ENCODE measurements at places on chromosomes 2 and 18.

DNA sequence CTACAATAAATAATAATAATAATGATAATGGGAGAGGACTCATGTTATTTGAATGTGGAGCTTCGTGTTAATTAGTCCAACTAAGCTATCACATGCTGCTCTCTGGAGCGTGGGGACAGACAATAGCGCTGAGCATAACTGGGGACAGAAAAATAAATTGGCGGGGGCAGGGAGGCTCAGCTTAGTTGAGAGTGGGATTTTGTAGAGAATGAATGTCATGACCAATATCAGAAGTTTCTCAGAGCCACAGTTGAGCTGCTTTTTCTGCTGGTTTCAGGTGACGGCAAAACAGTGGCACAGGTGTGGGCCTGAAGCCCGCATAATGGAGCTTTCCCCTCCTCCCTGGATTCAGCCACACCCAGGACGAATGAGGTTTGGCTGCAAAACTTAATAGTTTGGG is 111.1 kb upstream of the CAB39 start:
- DNase-seq, result no peak

GRCh38 chr2:10579441-10579840 is 110.3 kb downstream of the NOL10 start:
- DNase-seq, result no peak

GRCh38 chr2:157919181-157919580 is 43.1 kb upstream of the ACVR1 start:
- DNase-seq, result no peak

GRCh38 chr2:64832936-64833335 is 156.3 kb upstream of the SLC1A4 start:
- no peak for DNase-seq

GRCh38 chr2:218354850-218355443 is 1.7 kb upstream of the CATIP start:
- DNase-seq, result no peak

GRCh38 chr2:12282780-12283695 is 433.7 kb upstream of the TRIB2 start:
- DNase-seq, result no peak

DNA sequence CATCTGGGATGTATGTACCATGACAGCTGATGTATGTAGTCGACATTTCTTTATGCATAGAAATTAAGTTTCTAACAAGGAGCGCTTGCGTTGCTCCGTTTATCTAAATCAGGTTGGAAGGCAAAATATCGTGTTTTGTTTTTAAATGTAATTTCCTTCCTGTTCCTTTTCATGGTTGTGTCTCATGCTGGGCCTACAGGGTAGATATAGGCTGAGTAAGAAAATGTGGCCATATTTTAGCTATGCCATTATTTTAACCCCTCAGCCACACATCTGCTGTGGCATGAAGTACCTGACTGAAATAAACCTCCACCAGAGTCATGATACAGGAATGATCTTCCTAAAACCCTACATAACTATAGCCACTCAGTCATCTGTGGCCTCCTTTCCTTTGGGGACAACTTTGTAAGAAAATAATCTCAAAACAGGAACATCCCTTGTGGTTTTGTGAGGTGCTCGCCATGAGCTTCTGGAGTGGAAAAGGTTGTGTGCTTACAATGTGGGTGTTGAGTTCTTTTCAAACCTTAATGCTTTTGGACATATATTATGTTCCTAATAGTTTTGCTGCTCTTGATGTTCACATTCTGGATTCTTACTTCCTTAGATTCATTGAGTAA is 214.3 kb downstream of the FAM210A start:
- DNase-seq, result no peak

DNA sequence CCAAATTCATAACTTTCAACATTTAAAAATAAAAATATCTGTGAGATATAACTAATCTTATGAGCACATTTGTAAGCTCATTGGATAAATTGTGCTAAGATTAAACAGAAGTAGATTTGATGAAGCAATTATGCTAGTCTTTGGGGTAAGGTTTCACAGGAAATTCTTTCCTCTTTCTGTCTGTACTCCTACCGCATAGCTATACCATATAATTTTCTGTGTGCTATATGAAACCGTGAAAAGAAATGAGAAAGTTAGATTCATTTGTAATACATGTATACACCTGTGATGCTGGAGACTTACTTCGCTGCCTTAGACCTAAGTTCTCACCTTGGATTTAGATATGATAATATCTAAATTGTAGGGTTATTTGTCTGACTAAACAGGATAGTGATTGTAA is 184.7 kb downstream of the PPP1R1C start:
- no peak for DNase-seq

DNA sequence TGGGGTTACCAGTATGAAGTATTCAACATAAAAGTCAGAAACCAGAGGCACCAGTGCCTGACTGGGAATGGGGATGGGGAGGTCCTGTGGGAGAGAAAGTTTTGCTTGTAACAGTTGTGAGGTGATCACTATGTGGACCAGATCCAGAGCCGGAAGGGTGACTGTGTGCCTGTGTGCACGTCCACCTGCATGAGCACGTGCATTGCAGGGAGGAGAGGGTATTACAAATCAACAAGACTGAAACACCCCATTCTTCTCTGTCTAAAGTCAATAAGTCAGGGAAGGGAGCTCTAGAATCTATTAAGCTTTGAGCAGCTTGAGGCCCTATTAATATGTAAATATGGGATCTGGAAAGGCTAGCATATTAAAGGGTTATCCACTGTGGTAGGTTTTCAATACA is 241.0 kb upstream of the ACVR2A start:
- DNase-seq, result no peak

GRCh38 chr2:127080226-127080937 is 26.6 kb downstream of the BIN1 start:
- peak; percentile 40 for DNase-seq

DNA sequence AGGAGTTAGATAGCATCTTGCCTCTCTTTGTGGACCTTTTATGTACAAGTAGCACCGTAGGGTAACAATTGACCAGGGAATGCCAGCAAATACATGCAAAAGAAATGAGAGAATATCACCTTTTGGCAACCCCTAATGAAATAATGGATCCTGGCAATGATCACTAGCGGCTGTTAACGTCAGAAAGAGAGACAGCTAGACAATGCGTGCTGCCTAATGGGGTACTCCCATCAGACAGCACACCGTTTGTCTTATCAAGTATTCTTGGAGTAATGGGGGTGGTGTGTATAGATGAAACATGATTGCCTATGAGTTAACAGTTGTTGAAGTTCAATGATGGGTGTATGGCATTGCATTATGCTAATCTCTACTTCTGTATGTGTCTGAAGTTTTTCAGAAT is 1.6 kb downstream of the ELAC1 start:
- no peak for DNase-seq

- no peak for DNase-seq
Measured at GRCh38 chr2:177625744-177626650, 233.4 kb downstream of the AGPS start.

- DNase-seq, result no peak
Measured at GRCh38 chr2:103401621-103402020, 639.8 kb downstream of the TMEM182 start.

DNA sequence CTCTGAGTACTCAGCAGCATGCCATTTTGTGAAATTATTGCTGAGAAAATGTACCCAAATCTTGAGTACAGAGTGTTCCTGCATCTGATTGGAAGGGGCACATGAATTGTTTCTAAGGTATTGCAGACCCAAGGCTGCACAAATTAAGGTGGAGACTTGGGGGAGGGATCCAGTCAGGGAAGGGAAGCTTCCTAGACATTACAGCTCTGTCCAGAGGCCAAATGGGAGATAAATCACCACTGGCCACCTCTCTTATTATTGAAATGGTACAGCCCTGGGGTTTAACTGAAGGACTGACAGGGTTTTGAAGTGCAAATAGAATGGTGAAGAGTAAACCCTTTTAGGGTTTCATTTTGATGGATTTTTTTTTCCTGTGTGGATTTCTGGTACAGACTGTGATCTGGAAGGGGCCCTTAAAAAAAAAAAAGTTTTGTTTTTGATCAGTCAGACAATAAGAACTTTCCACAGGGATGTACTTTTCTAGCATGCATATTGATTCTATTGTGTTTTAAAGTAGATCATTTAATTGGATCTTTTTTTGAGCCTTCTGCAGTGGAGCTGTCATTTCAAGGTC is 119.4 kb downstream of the GREB1L start:
- no peak for DNase-seq

- no peak for DNase-seq
Measured at GRCh38 chr18:7202169-7202568, 28.7 kb upstream of the LRRC30 start.

GRCh38 chr18:65025756-65026155 is 725.1 kb upstream of the CDH7 start:
- DNase-seq, result no peak

GRCh38 chr2:217206016-217206725 is 346.3 kb upstream of the TNP1 start:
- DNase-seq, result no peak

DNA sequence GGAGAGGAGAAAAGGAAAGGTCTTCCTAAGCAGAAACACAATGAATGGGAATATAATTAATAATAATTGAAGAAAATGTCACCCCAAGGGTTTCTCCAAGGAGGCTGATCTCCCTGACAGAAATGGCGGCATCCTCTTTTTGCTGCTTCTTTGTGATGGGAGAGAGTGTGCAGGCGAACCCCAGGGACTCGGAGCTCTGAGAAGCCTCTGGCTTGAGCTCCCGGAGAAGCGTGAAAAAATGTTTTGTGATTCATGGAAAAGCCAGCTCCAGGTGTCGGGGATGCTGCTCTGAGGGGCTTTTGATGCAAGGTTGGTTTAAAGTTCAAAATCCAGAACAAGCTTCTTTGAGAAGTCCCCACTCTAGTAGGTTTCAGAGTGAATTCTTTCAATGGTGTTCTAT is 91.0 kb downstream of the VWA3B start:
- DNase-seq, result no peak

DNA sequence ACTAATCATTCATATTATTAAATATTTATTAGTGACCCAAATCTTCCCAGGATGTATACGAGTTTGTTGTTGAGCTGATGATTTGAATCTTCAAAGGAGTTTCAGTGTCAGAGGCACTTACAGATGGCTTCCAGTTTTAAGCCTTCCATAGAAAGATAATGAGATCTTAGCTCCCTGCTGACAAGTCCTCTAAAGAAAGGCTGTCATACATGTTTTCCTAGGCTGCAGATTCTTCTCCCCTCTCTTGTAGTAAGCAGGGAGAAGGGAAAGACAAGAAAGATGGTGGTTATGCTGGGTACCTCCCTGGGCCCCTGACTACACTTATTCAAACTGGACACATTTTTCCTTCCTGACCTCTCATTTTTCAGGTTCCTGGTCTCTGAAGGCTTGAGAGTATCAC is 8.1 kb upstream of the GAREM1 start:
- DNase-seq, result no peak

GRCh38 chr2:16974688-16975087 is 309.1 kb upstream of the CYRIA start:
- DNase-seq, result no peak

DNA sequence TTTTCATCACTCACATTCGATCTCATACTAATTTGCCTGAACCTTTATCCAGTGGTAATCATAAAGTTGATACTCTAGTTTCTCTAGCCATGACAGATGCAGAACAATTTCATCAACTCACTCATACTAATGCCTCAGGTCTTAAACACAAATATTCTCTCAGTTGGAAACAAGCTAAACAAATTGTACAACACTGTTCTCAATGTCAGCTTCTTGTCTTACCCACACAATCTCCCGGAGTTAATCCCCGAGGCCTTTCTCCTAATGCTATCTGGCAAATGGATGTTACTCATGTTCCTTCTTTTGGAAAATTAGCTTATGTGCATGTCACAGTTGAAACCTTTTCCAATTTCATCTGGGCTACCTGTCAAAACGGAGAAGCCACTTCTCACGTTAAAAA is 11.5 kb upstream of the CNOT11 start:
- no peak for DNase-seq

DNA sequence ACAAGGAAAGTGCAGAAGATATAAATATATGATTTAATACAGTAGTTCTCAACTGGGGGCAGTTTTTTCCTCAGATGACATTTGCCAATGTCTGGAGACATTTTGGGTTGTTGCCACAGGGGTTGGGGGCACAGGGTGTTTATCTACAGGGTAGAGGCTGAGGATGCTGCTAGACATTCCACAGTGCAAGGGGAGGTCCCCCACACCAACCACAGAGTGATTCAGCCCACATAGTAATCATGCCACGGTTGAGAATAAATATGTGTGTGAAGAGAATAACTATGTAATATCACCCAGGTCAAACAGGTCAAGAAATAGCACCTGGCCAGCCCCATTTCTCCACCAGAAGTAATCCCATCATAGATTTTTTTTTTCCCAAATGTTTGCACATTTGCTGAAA is 17.9 kb downstream of the DYSF start:
- DNase-seq, result peak; percentile 47

DNA sequence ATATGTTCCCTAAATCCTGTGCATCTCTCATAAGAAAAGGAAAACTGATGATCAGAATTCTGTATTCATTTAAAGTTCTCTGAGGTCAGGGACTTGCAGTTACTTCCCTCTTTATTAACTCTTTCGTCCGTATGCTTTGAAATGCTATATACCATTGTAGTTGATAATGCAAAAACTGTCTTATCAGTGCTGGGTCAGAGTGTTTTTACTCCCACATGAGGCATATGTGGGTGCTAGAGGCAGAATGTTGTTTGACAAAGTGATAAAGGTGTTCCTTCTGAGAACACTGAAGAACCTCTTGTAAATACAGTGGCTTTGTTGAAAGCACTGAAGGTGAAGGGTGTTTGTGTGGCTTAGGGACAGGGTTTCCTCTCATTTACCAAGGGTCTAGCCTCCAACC is 136.5 kb upstream of the NFATC1 start:
- DNase-seq, result no peak

GRCh38 chr2:187869195-187869594 is 315.0 kb upstream of the TFPI start:
- DNase-seq, result no peak

GRCh38 chr2:238989484-238989883 is 141.6 kb downstream of the TWIST2 start:
- DNase-seq, result no peak

DNA sequence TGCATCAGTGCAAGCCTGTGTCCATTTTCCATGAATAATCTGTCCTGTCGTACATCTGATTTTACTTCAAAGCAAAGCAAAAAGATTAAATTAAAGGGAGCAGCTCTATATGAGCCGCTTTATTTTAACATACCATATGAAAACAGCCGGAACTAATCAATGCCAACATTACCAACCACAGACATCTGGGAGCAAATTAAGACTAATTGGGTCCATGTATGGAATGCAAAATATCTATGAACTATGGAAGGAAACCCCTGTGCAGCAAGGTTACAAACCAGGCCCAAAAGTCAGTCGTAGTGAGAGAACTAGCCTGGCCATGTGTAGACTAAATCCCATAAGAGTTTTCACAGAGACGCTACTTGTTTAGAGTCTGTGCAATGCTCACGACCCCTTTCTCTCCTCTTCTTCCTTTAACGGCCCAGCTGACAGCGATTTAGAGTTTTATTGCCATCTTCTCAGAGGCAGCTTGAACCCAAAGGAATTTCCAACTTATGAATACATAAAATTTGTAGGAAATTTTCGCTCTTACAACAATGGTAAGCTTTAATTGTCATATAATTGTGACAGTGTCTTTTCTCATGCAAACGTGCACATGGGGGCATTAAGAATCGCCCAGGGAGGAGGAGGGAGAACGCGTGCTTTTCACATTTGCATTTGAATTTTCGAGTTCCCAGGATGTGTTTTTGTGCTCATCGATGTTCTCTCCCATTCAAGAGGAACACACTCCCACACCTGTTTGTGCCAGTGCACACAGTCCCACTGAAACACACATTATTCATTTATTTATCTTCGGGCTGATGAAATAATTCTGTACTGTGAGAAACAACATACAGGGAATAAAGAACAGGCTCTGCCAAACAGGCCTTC is 52.9 kb upstream of the RPL31 start:
- no peak for DNase-seq
